Epithelial cell of esophagus (primary cell): ENCODE measurements at places on chromosomes 7 and 10.

DNA sequence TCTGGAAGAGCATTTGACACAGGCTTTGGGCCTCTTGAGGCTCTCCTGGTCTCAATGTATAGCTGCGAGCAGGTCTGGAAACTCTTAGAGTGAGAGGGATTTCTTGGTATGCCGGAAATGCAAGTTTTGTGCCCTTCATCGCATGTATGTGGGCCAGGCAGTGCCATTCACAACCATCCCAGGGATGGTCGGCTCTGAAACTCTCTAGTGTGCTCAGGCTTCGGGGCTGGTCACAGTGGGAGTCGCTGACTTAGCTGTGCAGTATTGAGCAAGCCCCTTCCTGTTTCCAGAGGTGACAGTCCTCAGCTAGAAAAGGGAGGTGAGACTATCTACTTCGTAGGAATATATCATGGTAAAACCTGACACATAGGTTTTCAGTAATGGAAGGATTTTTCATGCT lies 2.0 kb upstream of the AOAH start:
- no peak for DNase-seq

DNA sequence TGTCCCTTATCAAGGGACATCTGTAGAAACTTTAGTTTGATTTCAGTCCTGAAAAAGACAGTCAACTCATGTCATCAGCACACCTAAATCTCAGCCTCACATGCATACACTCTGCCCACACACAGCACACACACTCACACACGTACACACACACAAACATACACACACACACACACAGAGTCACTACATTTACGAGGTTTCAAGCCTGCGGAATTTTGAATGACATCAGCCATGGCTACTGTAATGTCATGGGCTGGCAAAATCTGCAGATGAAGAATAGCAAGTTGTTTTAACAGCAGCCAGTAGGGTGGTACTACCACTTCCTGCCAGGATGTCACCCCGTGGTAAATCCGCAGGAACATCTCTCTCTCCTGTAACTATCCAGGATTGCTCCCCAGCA lies 37.1 kb upstream of the EZH2 start:
- no peak for DNase-seq

- DNase-seq: no peak
Observed at GRCh38 chr7:77352665-77353406, 63.3 kb downstream of the GSAP start.

DNA sequence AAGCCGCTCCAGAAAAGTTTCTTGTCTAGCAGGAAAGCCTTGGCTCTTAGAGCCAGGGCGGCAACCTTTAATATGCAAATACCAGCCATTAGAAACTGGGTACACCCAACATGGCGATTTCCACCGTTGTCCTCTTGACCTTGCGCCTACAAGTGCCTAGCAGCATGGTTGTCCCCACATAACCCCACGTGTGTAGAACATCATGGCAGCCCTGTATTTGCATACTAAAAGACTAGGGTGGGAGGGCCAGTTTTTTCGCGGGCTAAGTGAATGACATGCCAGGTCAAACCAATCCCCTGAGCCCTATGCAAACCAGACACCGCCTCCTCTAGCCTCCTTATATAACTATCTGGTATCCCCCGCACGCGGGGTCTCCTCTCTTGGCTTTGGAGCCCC lies 58.4 kb upstream of the FZD8 start:
- DNase-seq: no peak

DNA sequence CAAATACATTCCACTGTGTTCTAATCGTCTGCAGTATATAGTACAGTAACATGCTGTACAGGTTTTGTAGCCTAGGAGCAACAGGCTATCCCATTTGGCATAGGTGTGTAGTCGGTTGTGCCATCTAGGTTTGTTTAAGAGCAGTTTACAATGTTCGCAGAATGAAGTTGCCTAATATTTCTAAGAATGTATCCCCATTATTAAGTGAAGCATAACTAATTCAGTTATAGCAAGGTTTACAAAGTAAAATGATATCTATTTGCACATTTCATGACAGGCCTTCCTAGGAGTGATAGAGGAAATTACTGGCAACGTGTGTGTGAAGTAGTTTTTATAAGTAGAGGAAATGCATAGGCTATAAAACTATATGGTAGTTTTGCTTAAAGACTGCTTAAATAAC lies 4.0 kb downstream of the CREM start:
- DNase-seq: peak; percentile 41

DNA sequence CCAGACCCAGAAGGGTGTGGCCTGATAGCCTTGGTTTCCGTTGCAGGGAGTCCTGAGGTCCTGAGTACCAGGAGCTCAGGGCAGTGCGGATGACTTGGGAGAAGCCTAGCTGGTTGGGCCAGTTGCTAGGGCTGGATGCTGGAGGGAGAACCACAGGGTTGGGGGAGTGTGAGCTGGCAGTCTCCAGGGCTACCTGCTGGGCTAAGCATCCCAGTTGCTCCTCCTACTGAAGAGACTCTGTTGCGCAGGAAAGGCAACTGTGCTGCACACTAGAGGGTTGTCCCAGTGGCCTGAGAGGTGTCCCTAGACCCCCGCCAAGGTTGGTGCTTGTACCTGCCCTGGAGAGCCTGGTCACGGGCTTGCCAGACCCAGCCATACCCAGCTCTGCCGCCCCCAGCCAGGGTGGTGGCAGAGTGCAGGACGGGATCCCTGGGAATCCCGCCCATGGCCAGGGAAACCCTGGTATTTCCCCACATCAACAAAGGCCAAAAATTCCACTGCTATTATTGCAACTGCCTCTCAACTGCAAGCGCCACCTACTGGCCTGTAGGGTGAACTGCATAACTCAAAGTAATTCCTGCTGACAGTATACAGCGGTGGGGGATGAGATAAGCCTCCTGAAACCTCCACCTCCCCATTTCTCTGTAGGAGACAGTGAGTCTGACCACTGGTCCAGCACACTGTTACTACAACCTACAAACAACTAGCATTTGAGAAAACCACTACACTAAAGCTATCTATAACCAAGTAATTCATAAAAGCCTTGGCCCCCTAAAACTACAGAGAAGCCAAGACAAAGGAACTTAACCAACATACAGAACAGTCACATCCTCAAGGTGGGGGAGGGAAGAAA lies 67.6 kb upstream of the DDC start:
- DNase-seq: peak; percentile 63

GRCh38 chr10:4947039-4947634 lies 16.1 kb upstream of the AKR1C1 start:
- DNase-seq: peak; percentile 40

- DNase-seq: no peak
Observed at GRCh38 chr10:132450466-132450824, 53.4 kb downstream of the PWWP2B start.

- DNase-seq: no peak
Observed at GRCh38 chr10:71635251-71635866, 84.2 kb downstream of the C10orf105 start.

DNA sequence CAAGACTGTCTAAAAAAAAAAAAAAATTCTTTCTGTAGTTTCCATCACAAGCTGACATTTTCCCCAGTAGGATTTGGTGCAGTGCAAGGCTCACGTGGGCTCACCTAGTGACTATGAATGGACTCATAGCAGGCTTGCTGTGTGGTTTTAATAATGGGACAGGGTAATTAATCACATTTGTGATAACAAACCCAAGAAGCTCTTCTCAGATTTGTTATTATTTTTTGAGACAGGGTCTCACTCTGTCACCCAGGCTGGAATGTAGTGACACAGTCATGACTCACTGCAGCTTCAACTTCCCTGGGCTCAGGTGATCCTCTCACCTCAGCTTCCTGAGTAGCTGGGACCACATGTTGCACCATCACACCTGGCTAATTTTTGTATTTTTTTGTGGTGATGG lies 40.0 kb downstream of the NACAD start:
- DNase-seq: peak; percentile 76

- no peak for DNase-seq
Observed at GRCh38 chr10:3215153-3215775, 42.7 kb upstream of the PITRM1 start.

DNA sequence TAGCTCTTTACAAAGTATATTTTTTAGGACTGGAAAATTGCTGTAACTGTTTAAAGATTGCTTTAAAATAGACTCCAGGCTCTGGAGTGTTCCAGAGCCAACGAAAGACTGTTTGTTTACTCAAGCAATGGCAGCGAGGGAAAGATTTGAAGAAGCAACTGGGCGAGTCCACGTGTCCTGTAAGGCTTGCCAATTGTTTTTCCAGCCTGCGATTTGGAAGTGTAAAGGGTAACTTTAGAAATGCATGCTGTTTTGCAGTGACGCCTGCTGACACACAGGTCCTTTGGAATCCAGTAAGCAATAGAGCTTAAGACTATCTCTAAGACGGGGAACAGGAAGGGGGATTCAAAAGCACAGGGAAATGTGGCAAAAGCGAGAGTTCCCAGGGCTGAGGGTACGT lies 55.8 kb downstream of the TACC2 start:
- DNase-seq: no peak

DNA sequence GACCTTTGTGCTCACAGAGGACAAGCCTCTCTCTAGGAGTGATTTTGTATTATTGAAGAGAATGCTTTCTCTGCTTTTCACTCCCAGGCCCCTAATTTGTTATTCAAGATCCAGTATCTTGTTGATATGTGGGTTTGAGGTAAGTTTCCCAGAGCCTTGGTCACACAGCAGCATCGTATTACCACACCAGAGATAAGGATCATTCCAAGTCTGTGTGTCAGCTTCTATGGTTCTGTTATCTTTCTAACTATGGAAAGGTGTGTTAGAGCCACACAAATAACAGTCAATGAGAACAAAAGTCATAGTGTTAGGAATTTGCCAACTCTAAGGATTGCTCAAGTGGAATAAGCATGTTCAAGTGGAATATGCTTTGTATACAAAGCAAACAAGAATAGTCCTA lies 1208.3 kb downstream of the GATA3 start:
- DNase-seq: no peak

DNA sequence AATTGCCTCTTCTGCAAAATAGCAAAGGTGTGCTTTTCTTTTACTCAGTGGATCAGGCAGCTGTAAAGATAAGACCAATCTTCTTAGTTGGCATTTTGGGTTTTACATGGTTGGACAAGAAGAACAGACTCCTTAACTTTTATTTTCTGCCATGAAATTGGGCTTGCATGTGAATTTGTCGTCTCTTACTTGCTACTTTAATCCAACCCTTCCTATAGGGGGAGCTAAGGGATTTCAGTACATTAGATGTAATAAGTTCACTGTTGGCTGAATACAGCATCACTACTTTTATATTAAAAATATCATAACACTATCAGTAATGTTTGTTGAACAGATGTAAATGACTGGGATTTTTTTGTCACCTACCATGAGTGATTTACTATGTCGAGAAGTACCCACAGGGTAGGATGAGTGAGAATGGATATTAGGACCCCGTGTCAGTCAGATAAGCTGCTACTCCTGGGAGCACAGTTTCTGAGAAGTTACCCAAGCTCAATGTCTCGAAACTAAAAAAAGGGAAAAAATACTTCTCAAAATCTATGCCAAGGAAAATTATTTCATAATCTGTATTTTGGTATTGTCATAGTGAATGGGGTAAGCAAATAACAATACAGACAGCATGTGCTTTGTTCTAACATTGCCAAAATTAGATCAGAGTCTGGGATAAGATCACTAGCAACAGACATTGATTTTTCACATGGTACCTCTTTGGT lies 127.4 kb upstream of the AGR3 start:
- DNase-seq: peak; percentile 63

- no peak for DNase-seq
Observed at GRCh38 chr10:129330211-129330610, 136.8 kb upstream of the MGMT start.

GRCh38 chr10:614139-614711 lies 75.2 kb downstream of the DIP2C start:
- no peak for DNase-seq
